Calu3 (cell line): ENCODE measurements at places on chromosomes 5 and 9.

DNA sequence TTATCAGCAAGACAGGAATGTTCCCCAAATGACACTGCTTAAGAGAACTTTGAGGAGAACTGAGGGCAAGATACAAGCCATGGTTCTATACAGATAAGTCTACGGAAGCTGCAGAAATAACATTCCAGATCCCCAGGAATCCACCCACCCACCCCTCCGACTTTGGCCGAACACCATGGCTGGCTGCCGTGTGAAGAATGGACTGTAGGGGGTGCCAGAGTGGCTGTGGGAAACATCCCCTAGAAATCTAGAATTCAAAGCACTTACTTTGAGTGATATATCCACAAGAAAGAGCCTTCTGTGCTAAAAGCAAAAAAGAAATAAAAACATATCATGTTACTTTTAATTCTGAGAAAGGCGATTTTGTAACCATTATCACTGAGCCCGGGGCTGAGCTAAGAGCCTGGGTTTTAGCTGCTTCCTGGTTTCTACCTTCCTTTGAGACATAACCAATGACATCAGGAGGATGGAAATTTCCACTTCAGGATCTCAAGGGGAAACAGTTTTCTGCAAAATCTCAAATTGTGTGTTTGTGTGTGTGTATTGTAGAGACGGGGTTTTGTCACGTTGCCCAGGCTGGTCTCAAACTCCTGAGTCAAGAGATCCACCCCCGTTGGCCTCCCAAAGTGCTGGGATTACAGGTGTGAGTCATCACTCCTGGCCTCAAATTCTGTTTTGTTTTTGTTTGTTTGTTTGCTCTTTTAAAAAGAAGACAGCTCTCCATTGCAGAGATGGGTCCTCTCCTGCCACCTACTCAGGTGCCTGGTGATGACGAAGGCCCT, 36.4 kb downstream of the GGTA1 start:
- DNase-seq, result peak; percentile 40

DNA sequence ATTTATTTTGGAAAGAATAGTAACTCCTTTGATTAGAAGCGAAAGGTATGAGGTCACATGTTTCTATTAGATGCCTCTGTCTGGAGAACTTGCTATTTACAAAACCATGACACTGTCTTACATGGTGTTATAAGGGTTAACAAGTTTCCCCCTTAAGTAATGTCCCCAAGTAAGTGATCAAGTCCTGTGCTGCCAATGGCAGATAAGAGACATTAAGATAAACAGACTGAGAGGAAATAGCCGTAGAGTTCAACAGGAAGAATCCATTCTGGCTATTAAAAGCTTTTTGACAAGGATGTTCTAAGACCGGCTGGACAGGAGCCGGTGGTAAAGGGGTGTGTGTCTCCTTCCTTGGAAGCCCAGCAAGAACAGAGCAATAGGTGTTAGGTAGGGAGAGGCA, 257.5 kb downstream of the GADD45G start:
- DNase-seq, result no peak

GRCh38 chr5:154308443-154309370, 118.2 kb downstream of the GALNT10 start:
- DNase-seq, result no peak

GRCh38 chr5:128549496-128549895, 11.5 kb upstream of the FBN2 start:
- no peak for DNase-seq

GRCh38 chr5:45385321-45386058, 310.7 kb downstream of the HCN1 start:
- DNase-seq, result no peak
